Activated CD4-positive, alpha-beta T cell treated with anti-CD3 and anti-CD28 coated beads, Interleukin-2, amount 50 U/mL, for 1 hour (primary cell): ENCODE measurements at places on chromosomes 1 and 21.

DNA sequence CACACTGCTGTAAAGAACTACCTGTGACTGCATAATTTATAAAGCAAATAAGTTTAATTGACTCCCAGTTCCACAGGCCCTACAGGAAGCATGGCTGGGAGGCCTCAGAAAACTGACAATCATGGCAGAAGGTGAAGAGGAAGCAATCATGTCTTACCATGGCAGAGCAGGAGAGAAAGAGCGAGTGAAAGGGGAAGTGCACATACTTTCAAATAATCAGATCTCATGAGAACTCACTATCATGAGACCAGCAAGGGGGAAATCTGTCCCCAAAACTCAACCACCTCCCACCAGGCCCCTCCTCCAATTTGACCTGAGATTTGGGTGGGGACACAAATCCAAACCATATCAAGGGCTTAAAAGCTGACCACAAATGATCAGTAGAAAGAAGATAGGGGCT is 493.2 kb downstream of the PTPRC start:
- no peak for DNase-seq

GRCh38 chr1:2643414-2644077 is 10.7 kb upstream of the MMEL1 start:
- no peak for DNase-seq

GRCh38 chr1:234108921-234109320 is 204.4 kb downstream of the SLC35F3 start:
- DNase-seq = no peak

DNA sequence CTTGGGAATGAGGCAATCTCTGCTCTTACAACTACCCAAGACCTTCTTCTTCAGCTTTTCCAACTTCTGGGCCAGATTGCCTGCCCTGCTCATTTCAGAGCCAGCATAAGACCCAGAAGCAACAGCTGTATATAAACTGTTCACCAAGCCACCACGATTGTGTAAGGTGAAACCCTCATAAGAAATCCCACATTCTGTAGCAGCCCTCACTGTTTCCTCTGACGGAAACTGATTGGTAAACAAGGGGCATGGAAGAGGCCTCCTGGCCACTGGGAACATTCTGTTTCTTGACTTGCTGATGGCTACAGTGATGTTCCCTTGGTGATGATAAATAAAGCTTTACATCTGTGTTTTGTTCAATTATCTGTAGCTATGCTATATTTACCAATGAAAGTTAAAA is 39.7 kb upstream of the EXO1 start:
- no peak for DNase-seq

DNA sequence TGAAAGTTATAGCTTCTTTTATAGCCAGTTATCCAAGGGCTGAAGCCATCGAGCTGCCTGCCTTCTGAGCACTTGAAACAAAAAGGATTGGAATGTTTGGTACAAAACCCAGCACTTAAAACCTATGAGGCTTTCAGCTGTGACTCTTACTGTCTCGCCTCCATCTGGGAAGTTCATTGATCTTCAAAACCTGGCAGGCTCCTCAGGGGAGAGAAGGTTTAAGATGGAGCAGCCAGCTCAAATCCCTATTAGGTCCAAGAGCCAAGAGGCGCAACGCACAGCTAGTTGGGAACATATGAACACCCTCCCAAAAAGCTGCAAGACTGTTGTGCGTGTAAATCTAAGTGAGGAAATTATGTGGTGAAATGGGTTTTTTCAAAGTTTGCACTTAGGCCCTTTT is 33.4 kb downstream of the BACE2 start:
- DNase-seq = no peak

DNA sequence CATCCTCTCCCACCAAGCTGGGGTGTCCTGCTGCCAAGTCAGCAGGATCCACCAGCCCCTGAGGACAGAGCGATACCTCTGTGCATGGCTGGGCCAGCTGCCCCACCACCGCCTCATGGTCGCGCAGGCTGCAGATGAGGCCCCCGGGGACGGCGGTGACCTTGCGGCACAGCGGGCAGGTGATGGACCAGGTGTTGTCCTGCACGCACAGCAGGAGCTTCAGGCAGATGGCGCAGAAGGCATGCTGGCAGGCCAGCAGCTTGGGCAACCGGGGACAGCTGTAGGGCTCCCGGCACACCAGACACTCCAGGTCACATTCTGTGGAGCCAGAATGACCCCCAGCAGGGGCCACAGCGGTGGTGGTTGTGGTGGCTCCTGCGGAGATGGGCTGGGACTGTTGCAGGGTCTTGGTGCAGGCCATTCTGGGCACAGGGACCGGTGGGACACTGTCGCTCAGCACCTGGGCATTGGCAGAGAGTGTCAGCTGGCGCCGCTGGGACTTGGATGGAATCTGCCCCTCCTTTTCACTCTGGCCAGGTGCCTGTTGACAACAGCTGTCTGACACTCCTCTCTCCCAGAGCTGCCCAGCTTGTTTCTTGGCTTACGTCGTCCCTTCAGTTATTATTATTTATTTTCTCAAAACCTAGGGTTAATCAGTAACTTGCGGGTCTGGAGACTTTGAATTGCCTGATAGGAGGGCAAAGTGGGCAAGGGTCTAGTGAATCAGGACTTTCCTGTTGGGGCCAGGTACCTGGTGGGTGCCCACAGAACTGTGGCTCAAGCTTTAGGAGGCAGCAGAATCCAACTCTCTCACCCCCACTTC is at the start of gene RNF186:
Gene RNF186 (minus strand): TSS at position 603 of the 823 bp plus-strand sequence. CDS start 182 bp downstream, at position 421.
- no peak for DNase-seq

DNA sequence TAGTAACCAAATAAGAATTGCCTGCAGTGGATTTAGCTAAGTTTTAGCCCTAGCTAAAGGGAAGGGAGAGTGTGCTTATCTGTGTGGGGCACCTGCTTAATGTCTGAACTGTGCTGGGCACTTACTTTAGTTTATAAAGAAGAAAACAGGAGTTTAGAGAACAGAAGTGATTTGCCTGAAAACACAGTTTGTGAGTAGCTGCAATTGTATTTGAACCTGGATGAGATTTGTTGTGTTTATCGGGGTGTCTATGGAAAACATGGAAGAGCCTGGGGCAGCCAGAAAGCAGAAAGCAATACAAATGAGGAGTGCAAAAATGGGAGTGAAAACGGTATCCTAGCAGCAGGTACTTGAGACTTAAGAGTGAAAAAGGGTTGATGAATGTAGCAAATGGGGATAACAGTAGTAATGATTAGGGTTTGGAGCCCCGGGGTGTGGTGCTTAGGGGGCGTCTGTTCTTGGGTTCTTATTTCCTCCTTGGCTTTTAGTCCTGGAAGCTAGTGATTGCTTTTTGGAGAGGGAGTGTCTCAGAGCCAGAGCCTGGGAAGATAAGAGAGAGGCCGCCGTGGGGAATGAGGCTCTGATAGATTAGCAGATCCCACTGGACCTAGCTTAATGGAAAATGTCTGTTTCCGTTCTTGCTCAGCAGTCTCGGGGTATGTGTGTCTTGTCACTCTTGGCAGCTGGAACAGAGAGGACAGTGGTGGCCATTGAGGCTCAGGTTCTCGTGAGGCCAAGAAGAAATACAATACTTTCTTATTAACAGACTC is 5.6 kb downstream of the PRCC start:
- no peak for DNase-seq

- DNase-seq = no peak
These were observed 59.7 kb downstream of the NFIA start for GRCh38 chr1:61142043-61142440.

DNA sequence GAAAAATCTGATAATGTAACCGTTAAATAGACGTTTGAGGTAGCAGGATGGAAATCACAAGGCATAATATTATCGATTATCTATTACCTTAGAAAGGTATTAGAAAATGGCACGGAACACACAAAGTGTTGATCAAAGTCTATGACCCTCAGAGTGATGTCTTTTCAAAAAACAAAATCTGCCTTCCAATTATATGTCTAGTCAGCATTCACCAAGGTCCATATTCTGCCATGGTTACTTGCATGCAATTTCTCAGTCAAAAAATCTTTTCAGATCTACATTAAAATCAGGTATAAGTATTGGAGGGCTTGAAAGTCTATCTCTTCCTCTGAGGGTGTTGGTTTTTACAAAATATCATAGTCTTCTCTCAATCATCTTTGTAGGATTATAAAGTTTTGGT is 81.9 kb downstream of the KCTD3 start:
- DNase-seq = no peak

GRCh38 chr1:64502931-64503330 is 33.0 kb downstream of the CACHD1 start:
- no peak for DNase-seq

DNA sequence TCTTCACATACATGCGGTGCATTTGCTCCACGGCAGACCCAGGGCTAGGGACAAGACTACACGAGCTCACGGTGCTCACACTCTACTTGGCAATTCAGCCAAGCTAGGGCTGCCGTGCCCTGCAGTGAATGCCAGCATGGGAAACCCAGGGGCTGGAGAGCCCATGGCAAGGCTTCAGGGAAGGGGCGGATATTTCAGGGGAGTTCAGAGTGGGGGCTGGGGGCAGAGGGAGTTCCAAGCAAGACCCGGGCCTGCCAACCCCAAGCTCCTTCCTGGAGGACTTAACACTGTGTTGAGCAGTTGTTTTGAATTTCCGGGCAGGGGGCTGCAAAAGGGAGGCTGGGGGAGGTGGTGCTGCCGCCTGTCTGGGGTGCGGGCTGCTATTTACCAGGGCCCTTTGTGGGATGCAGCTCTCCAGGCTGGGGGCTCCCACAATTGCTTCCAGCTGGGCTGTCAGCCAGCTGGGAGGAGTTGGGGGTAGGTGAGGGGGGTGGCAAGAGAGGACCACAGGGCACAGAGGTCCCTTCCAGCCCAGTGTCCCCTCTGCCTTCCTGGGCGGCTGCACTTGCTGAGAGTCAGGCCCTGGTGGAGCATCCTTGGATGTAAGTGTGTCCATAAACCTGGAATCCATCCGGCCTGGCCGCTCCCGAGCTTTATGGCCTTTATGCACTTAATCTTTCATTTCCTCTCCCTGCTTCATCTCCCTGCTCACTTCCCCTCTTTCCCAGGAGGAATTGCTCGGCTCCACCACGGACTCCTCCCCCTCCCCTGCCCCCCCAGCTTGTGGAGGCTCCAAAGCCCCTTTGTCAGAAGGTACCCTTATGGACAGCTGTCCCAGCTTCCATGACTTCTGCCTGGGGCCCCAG is 55.8 kb upstream of the SSBP3 start:
- DNase-seq = no peak

DNA sequence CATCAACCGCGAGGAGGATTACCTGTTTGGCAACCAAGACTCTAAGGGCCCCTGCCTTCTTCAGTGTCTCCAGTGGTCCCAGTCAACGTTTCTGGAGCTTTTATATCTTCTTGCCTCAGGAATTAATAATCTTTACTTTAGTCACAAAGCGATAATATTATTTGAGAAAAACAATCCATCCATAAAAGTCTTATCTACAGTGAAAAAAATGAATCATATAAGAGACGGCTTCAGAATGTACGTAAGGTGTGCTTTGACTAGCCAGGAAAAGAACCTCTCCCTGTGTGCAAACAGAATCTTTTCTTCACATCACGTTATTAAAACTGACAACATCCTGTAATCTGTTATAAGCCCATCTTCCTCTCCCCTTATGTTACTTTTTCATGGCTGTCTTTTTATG is at the start of gene REG4:
Gene REG4 (minus strand): TSS at position 74 of the 400 bp plus-strand sequence. CDS start 2,691 bp downstream, outside the sequence.
- no peak for DNase-seq

GRCh38 chr1:16233431-16233830 is 3.6 kb downstream of the CPLANE2 start:
- no peak for DNase-seq

GRCh38 chr21:41362605-41363369 is 960 bp downstream of the MX2 start:
- DNase-seq = no peak

- no peak for DNase-seq
These were observed 7.8 kb upstream of the ACTRT2 start for GRCh38 chr1:3013371-3014049.

GRCh38 chr1:208791456-208791855 is 547.3 kb upstream of the PLXNA2 start:
- no peak for DNase-seq

DNA sequence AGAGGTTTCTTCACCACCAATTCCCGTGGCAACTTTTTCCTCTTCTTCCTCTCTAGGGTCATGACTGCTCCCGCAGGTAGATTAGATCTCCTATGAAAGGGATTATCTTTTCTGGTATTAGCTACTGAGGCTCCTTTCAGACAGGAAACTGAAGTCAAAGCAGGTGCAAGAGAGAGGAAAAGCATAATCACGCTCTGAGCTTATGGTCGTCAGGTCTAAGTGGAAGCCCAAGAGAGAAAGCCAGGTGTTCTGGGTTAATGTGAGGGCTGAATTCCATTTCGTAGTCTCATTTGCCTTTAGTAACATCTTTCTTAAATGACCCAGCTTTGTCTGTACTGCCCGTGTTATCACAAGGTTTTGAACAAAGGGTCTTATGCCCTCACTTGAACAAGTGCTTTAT is 8.3 kb upstream of the MAP3K21 start:
- DNase-seq = no peak

DNA sequence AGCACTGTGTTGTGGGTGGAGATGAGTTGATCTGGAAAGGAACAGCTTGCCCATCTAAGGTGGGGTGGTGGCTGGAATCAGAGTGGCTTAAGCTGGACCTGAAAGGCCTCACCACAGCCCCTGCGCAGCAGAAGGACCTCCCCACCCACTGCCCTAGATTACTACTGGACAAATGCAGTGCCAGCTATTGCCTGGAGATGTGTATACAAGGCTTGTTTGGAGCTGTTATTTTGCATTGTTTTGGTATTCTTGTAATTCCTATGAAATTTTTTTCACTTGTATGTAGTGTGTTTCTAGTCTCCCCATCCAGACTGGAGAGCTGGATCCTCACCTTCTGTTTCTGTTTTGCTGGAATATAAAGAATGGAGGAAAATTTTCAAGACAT is 1.3 kb upstream of the SLC30A1 start:
- DNase-seq = no peak

GRCh38 chr1:61322008-61322744 is 239.8 kb downstream of the NFIA start:
- DNase-seq = no peak

- DNase-seq = no peak
These were observed 30.8 kb downstream of the USP48 start for GRCh38 chr1:21752186-21752585.

GRCh38 chr1:6690186-6690585 is 11.4 kb downstream of the DNAJC11 start:
- DNase-seq = no peak

- no peak for DNase-seq
These were observed 256.3 kb downstream of the MATN1 start for GRCh38 chr1:30467101-30467500.

DNA sequence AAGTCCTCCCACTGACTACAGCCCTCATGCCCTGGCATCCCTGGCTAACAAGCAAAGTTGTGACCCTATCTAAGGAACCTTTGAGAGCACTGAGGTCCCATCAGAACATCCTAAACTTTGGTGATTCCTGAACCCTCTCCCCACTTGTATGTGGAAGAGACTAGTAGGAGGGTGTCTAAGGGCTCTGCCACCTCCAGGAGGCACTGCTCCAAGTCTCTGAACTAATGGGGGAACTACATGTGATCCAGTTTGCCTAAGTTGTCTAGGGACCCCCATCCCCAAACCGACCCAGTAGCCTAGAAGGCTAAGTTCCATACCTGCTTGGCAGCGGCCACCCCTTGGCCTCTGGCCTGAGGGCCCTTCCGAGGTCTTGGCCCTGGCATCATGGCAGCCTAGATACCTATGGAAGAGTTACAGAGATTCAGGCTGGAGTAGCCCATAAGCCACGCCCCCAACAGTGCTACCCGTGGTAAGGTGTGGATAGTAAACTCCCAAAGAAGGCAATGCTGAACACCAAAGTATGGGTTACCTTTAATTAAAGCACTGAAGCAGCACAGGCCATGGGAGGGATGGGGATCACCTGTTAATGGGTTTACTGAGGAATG is 1.7 kb downstream of the CC2D1B start:
- no peak for DNase-seq
